ENCODE measurements at places on chromosomes 13 and 19.

DNA sequence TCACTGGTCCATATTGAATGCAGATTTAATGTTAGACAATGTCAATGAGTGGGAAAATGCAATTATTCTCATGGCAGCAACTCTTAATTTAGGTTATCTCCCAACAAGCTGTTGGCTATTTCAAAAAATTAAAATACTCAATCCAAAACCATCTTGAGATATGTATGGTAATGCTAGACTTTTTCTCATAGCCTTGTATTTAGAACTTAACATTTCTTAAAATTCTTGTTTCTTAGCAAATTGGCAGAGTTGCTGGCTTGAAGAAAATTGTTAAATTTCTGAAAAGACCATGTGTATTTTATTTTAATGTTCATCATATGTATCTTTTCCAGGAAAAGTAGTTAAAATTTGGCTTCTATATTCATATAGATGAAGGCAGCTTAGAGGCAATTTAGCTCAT is 1355.1 kb downstream of the PCDH9 start:
- DNase-seq = no peak

DNA sequence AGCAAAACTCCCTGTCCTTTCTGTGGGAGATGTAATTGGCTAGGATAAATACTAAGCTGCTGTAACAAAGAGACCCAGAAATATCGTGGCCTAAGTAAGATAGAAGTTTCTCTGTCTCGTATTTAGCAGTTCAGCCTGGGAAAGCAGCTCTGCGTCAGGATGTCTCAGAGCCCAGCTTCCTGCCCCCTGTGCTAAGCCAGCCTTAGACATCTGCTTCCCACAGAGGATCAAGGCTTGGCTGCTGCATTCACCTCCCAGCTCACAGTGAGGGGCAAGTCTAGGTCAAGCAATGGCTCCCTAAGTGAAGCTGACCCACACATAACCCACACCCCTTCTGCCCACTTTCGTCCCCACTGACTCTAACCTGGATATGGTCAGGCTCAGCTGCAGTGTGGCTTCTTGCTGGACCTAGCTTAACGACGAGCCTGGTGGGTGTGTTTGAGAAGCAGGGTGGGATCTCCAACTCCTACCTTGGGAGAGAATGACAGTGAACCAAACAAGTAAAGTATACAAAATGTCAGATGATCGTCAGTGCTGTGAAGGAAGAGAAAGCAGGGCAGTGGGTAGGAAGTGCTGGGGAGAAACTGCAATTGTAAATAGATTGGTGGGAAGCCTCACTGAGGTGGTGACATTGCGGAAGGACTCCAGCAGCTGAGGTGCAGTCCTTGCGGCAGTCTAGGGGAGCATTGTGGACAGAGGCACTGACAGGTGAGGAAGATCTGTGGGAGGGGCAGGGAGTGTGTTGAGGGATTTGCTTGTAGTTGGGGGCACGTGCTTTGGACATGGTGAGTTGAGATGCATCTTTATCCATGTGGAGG is 82.9 kb downstream of the TNFRSF19 start:
- DNase-seq = no peak

GRCh38 chr19:17602872-17603510 is 47.5 kb downstream of the COLGALT1 start:
- DNase-seq = no peak

- DNase-seq = peak; percentile 45
Measured at GRCh38 chr19:10286803-10287737, at the start of gene ICAM4. TSS of gene ICAM4 (plus strand) at chr19:10286955. CDS start at chr19:10287013, 58 bp downstream.

DNA sequence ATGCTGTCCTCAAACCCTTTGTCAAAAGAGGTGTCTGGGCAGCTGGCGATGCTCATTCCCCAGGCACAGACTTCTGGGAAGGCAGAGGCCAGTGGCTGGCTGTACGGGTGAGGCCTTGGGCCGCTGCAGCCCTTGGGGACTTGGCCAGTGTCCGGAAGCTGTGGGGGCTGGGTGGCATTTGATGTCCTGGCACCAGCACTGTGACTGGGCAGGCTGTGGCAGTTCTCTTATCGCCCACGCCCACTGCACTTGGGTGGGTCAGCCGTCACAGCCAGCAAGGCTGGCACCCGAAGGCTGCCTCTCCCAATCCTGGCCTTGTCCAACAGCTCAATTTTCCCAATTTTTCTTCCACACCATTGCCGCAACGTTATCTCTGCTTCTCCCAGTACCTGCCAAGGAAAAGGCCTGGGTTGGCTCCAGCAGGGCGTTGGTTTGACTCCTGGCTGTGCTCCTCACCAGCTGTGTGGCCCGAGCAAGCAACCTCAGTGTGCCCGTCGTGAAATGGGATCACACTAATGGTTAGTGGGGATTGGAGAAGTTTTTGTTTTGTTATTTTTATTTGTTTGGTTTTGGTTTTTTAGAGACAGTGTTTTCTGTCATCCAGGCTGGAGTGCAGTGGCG is 12.7 kb upstream of the SLC44A2 start:
- DNase-seq = no peak

- no peak for DNase-seq
Measured at GRCh38 chr13:112441226-112441625, 65.1 kb downstream of the SPACA7 start.

All from CD4-positive, alpha-beta T cell treated with Interleukin-1 beta for 1 hour (primary cell).